GM12878 (cell line): ENCODE measurements at places on chromosomes 4 and X. TPM values are rescaled to one million over a fixed set of nuclear protein-coding genes. Genes with fewer than 3 reads are reported as not detected.

DNA sequence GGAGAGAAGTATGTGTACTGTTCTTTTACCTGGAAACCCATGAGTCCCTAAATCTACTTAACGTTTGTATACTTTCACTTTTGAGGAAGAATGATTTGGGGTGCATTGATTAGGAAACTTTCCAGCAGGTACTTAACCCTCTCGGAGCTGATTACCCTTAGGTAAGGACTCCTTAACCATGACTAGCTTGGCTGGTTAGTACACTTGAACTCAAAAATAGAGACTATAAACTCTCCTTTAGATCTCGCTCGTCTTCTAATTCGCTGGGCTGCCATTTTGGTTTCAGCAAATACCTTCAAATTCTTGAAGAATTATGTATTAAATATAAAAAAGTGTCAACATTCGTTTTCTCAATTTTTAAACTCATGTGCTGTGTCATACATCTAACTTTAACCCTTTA is 2.0 kb downstream of the USP9X start:
- no peaks in the 10 kb centered on the region for H3K36me3 ChIP-seq
- no peaks in the 10 kb centered on the region for H3K4me1 ChIP-seq
- H3K27me3 ChIP-seq = no peaks in the 10 kb centered on the region
- peak overlapping the region; percentile 97 for H3K27ac ChIP-seq
- H3K4me3 ChIP-seq = peak overlapping the region; percentile 93

- H3K4me3 ChIP-seq = no peak overlapping the region
- H3K27ac ChIP-seq = no peak overlapping the region
- H3K27me3 ChIP-seq = no peaks in the 10 kb centered on the region
- H3K36me3 ChIP-seq = no peaks in the 10 kb centered on the region
- H3K4me1 ChIP-seq = no peaks in the 10 kb centered on the region
Measured at GRCh38 chr4:53189011-53189410, 176.8 kb downstream of the SCFD2 start.

The RASSF6 gene
- total RNA-seq = 0.43 and 0.62 TPM in 2 replicates

- no peaks in the 10 kb centered on the region for H3K36me3 ChIP-seq
- H3K4me1 ChIP-seq = peaks cover 13% of the 10 kb centered on the region
- DNase-seq = no peak
- peaks cover 9% of the 10 kb centered on the region for H3K27me3 ChIP-seq
- no peak overlapping the region for H3K27ac ChIP-seq
- no peak overlapping the region for H3K4me3 ChIP-seq
Measured at GRCh38 chr4:81467672-81467964, 4.1 kb downstream of the RASGEF1B start.

- no peaks in the 10 kb centered on the region for H3K27me3 ChIP-seq
- no peak overlapping the region for H3K27ac ChIP-seq
- no peak overlapping the region for H3K4me3 ChIP-seq
- peaks cover 11% of the 10 kb centered on the region for H3K4me1 ChIP-seq
- DNase-seq = no peak
Measured at GRCh38 chr4:75633846-75634245, 3.5 kb upstream of the CDKL2 start.
